CD4-positive, alpha-beta T cell treated with Interleukin-21 for 1 hour (primary cell): ENCODE measurements at places on chromosomes 3 and 15.

DNA sequence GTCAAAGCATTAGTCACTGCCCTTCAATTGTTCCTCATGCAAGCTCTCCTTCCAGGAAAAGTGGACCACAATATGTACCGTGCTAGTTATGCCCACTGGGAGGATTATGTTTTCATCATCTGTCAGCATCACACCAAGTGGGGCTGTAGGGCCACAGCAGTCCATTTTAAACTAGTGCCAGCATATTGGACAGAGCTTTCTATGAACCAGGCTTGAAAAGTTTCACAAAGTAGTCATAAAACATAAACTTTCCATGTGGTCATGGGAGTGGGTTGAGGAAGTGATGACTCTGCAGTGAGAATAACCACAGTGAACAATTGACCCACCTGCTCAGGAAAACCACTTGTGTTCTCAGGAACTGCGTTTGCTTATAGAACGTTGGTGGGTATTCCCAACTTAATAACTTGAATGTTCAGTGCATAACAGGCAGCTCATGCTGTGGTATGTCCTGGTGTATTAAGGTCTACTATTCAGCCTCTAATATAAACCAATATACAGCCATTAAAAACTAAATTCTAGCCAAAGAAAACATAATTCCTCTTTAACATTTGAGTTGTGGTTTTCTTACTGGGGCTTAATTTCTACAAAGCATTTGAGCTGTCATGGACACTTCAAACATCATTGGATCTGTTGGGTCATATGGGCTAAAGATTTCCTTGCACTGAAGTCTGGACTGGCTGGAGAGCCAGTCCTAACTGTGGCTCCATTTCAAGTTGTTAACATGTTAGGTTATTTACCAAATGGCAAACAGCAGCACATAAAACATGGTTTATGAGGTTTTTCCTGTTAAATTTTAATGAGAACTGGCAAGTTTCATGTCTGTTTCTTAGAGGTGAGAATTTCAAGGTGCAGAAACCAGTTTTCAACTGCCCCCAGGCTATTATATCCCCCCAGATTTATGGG is 274.1 kb downstream of the OTOL1 start:
- DNase-seq = no peak

GRCh38 chr15:41512940-41513505 is 604 bp downstream of the LTK start:
- peak; percentile 36 for DNase-seq

DNA sequence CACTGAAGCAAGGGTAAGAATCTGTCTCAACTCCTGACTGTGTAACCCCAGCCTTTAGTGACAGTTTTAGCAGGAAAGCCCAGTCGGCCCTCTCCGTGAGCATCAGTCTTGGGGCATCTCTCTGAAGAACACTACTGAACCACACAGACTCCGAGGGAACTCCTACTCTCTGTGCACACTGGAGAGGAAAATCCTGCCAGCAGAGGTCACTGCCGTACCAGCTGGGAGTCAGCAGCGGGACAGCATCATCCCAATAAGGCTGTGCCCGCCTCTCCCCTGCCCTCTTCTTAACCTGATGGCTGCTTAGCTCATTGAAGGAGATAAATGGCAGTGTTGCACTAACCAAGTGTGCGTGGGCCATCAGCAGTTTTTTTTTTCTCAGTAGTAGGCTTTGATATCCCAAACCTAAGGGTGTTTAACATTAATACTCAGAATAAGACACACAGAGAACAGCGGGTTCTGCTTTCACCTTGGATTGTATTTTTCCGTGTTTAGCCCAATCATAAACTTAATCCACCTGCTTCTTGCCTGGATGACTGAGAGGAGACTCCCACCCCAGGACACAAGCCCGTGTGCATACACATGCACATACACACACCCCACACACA is 26.6 kb upstream of the RASA2 start:
- peak; percentile 88 for DNase-seq

GRCh38 chr3:7144697-7145308 is 283.9 kb downstream of the GRM7 start:
- no peak for DNase-seq

GRCh38 chr15:75554717-75555116 is 24.4 kb downstream of the PTPN9 start:
- DNase-seq = no peak

DNA sequence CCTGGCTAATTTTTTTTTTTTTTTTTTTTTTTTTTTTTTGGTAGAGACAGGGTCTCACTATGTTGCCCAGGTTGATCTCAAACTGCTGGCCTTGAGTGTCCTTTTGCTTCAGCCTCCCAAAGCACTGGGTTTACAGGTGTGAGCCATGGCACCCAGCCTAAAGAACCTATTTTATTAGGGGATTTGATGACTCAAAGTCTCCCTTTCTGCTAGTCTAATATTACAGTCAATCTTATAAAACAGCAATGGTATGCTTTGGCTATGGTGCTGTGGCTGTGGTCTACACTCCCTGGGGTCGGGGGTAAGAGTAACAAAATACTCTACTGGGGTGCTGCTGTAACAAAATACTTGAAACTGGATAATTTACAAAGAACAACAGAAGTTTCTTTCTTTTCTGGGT is 44.8 kb downstream of the ZNF589 start:
- no peak for DNase-seq

GRCh38 chr3:151863611-151864010 is 9.8 kb upstream of the SUCNR1 start:
- DNase-seq = no peak

DNA sequence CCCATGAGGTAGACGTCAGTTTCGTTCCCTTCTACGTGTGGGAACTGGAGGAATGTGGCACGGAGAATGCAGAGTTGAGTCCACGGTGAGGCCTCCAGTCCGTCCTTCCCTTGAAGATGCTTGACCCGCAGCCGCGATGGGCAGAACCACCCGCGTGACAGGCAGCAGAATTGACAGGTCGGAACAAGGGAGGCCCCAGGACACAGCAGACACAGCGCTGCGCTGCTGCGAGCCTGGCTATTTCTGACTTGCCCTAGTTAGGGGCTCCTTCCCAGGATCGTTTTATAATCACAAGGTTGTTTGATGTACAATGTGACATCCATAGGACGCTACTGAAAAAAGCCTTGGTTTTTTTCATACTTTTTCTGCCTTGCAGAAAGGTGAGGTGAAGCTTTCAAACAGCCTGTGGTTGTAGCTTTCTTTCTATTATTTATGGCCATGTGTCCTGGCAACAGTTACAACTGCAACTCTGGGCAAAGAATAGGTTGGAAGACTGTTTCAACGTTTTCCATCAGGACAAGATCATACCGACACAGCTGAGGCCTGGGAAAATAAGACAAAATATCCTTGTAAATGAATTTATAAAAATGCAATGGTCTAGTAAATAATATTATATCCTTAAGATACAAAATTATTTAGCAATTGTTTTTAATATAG is 9.6 kb upstream of the TMEM41A start:
- no peak for DNase-seq

- DNase-seq = no peak
Observed at GRCh38 chr3:43290956-43291355, 4.6 kb downstream of the SNRK start.

GRCh38 chr15:39327005-39327730 is 253.7 kb upstream of the THBS1 start:
- peak; percentile 6 for DNase-seq

GRCh38 chr3:37745076-37745475 is 116.6 kb upstream of the CTDSPL start:
- DNase-seq = no peak

GRCh38 chr15:38528294-38528693 is 36.3 kb downstream of the RASGRP1 start:
- DNase-seq = no peak

DNA sequence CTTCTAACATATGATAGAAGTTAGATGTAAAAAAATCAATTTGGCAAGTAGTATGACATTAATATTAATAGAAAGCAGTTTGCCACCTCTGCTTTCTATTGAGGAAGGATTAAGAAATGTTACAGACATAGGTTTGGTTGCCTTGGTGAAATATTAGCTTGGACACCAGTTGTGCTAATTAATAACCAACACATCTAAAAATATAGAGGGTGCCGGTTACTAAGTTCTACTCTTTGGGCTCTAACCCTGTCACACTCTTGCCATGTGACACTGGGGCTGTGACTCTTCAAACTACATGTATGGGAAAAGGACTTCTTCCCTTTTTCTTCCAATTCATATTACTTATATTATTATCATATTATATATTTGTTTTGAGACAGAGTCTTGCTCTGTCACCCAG is 64.4 kb downstream of the TRIM71 start:
- no peak for DNase-seq

- DNase-seq = peak; percentile 80
Observed at GRCh38 chr3:98563661-98564281, 29.6 kb downstream of the CPOX start.

- no peak for DNase-seq
Observed at GRCh38 chr3:183022936-183023516, 42.7 kb upstream of the DCUN1D1 start.

GRCh38 chr3:179958143-179958542 is 78.6 kb downstream of the PEX5L start:
- DNase-seq = no peak

GRCh38 chr3:115415246-115415996 is 207.9 kb upstream of the GAP43 start:
- DNase-seq = no peak

DNA sequence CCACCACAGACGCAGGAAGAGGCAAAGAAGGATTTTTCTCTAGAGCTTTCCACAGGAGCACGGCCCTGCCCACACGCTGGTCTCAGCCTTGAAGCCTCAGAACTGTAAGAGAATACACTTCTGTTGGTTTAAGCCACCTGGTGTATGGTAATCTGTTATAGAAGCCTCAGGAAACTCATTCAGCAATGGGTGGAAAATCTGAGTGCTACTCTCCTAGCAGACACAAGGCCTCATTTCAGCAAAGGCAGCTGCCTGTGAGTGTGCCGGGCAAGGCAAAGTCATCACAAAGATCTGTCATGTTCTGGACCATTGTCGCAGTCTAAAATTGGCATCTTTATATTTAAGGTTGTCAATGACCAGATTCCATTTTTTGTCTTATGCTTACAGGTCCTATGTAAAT is 31.0 kb downstream of the ATP10A start:
- DNase-seq = no peak

GRCh38 chr3:45691842-45692241 is 2.6 kb downstream of the SACM1L start:
- no peak for DNase-seq

- DNase-seq = no peak
Observed at GRCh38 chr3:186375443-186375842, 13.4 kb upstream of the DGKG start.

DNA sequence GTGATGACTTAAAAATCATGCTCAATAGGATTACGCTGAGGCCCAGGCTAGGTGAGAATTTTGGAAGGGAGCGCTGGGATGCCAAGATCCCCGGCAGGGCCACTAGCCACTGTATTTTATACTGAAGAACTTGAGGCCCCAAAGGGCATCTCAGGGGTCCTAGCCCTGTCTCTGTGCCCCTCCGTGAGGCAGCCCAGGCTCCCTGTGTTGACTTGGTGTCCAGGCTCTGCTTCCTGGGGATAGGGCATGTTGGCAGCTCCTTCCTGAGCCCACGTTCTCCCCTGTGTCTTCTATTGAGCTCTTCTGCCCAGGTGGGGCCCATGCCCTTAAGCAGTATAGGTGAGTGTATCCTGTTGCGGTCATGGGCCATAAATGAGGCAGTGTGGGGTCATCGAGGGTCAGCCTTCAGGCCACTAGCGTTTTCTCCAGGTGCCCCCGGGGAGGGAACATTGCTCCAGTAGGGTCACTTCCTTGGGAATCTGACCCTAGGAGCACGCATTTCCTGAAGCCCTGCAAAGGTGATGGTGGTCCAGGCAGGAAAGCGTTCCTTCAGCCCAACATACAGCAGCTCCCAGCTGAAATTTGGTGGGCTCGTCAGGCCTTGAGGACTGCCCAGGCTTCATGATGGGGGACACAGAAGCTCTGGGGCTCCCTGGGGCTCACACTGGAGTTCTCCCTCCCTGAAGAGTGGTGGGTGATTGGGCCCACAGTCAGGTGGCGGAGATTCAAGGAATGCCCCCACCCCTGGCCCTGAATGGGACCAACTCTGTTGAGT is 189.4 kb downstream of the UBE3A start:
- DNase-seq = no peak

GRCh38 chr15:93469994-93470393 is 381.0 kb upstream of the RGMA start:
- DNase-seq = no peak

- DNase-seq = no peak
Observed at GRCh38 chr3:43692085-43692855, 1.5 kb downstream of the ABHD5 start.

GRCh38 chr3:153881201-153881600 is 240.0 kb upstream of the ARHGEF26 start:
- DNase-seq = no peak

GRCh38 chr3:179933080-179933479 is 103.7 kb downstream of the PEX5L start:
- no peak for DNase-seq

DNA sequence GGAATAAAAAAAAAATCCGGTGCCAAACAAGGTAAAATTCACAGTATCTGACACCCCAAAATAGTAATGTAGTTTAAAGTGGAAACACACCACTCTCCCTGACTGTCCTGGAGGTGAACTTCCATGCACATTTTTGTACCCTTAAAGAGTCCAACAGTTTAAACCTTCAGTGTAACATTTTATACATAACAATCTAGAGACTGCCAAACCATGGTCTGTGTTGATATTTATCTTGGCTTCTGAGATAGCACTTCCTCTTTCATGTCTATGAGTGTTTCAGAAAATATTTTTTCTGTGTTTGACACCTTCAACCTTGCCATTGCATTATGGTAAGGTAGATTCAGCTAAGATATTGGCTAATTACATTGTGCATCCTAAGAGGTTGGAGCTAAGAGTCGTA is 13.9 kb downstream of the TMEM45A start:
- DNase-seq = no peak

DNA sequence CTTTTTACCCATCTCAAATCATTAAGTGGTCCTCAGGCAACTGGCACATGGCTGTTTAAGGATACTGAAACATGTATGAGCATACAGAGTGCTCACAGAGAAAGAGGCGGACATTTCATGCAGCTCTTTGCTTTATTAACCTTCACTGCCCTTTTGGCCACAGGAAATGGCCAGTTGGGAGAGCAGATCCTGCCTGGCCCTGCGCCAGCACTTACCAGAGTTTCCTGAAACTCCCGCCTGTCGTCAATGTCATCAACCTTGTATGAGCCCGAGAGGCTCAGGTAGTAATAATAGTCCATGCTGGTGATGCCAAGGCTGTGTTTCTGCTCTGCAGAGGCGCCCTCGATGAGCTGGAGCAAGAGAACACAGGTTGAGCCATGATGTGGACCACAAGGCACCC is 17.8 kb downstream of the LDHAL6B start:
- no peak for DNase-seq

GRCh38 chr3:190616637-190617036 is 102.8 kb downstream of the IL1RAP start:
- DNase-seq = no peak
